ENCODE measurements at places on chromosomes 2 and 18.

DNA sequence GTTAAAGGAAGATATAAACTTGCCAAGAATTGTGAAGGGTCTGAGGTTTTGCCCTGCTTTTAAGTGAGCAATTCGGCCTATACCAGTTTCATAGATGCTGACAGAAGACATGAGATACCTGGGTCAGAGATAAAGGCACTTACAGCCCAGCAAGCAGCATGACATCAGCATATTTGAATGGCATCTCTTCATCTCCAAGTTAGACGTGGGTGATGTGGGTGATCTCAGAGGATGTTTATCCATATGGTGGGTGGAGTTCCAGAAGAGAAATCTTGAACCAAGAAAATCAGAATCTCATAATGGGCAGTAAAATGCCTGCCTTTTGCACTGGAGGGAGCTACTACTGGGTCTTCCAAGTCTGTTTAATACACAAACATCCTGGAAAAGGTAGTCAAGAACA lies 44.7 kb downstream of the GYPC start:
- DNase-seq: no peak

GRCh38 chr2:158726911-158727592 lies 68.1 kb upstream of the DAPL1 start:
- DNase-seq: no peak

GRCh38 chr2:43327119-43327518 lies 100.7 kb upstream of the ZFP36L2 start:
- DNase-seq: no peak

- no peak for DNase-seq
Observed at GRCh38 chr2:150548527-150548926, 61.1 kb upstream of the RND3 start.

DNA sequence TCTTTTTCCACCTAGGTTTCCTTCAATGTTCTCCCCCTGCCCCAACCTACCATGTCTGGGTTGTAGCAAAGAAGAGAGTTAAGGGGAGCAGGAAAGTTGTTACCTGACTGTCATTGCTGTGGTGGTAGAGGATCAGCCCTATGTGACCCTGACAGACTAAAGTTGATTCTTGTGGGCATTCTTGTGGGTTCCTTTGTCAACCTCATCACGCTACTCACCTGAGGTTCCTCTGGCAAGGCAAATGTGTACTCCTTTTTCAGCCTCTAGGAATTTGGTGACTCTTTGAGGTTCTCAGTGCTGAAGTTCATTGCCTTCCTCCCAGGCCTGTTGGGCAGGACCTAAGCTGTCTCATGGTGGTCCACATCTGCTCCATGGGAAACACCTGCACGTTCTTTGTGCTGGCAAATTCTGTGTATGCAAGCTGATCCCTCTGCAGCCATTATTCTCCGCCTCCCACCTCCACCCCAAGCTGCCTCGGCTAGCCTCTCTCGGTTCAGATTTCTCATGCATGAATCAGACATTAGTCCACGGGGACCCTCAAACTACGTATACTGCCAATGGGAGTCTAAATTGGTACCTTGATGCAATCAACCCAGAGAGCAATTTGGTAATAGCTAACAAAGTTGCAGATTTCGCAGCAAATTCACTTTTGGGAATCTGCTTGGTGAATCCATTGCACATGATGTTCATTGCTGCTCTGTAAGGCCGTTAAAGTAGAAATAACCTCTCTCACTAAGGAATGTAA lies 1.5 kb upstream of the GMCL1 start:
- no peak for DNase-seq

DNA sequence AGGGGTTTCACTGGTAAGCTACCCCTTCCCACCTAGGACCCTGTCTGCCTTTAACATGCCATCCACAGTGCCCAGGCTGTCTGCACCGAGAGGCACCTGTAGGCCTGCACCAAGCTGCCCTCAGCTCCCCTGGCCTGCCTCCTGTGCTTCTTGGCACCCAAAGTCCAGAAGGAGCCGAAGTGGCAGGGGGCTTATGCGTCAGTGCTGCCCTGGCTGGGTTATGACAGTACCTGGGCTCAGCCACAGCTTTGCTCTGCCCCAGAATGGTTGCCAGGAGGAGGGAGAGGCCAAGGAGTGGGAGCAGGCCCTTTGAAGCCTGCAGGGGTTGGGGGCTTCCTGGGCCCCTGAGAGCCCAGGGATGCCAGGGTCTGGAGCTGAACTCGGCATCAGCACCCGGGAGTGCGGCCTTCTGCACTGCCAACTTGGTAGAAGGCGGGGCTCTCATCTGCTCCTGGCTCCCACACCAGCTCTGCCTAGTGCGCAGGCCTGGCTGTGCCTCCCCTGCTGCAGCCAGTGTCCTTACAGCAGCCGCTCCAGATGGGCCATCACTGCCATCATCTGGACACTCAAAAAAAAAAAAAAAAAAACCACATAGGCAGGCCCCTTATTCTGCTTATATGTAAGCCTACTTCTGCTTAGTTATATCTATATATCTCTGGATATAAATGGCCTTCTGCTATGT lies 155.4 kb downstream of the THSD7B start:
- no peak for DNase-seq

DNA sequence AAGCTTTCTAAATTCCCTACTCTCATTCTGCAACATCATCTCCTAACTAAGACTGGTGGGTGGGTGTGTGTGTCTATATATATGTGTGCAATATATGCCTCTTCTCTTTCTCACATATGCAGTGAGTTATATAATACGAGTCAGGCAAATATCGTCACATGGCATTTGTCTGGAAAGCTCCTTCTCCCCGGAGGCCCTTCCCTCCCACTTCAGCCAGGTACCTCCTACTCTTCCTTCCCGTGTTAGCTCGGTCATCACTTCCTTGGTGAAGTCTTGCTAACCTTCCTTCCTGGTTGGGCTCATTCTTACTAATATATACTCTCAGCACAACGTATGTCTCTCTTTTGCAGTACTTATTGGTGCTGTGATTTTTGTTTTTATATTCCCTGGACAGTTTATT lies 66.4 kb upstream of the NCK2 start:
- DNase-seq: no peak

DNA sequence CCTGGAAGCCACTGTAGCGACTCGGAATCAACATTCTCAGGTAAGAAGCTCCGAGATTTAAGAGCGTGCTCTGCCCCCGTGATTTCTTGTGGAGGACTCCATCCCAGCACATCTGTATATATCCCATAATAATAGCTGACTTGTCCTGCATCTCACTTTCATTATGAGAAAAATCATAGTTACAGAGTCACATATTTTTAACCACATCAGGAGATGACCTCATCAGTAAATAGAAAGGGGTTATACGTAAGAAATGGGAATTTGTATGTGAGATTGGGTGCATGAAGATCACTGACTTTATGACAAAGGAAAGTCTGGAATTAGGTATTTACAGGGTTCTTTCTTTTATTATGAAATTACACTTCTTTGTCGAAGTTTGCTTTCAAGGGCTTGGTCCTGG lies 16.4 kb upstream of the TMEM18 start:
- no peak for DNase-seq

DNA sequence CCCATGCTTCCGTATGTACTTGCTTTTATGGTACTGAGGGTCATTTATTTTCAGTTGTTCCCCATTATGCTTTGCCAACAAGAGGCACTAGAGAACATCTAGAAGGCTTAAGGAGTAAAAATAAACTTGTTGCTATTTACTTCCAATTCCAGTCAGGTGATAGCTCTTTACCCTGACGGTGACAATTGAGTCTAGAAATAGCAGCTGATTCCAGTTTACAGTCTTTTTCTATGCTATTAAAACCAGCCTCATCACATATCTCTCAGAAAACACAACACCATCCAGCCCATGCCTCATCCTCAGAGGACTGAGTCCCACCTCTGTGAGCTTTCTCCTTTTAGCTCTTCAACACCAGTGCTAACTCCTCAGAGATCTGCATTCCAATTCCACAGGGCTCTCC lies 327.0 kb downstream of the GPD2 start:
- DNase-seq: no peak

- no peak for DNase-seq
Observed at GRCh38 chr2:220373878-220374277, 746.4 kb downstream of the SLC4A3 start.

- DNase-seq: no peak
Observed at GRCh38 chr2:179614121-179614520, 247.3 kb downstream of the ZNF385B start.

DNA sequence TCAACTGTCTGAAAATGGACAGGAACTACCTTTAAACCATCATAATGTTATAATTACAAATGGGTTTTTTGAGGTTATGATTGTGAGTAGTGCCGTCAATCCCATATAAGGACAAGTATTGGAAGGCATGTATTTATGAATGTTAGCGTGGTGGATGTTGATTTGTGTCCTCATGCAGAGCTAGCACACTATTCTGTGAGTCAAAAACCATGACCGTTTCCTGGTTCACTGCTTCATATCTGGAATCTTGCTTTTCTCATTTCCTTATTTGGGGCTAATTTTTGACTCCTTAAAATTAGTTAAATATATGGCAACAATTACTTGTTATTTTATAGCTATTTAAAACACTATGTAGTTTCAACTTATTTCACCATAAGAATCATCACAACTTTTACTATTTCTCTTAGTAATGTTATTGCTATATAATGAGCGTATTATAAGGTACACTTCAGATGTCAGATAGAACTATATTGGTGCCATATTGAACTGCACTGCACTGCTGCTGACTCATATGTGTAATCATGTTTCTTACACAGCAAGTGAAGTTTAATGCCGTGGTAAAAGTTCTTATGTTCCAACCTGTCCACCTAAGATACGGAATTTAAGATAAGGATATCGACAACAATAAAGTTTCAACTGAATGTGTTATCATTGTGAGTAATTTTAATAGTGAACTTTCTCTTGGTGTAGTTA lies 192.8 kb downstream of the PTGR3 start:
- DNase-seq: no peak

DNA sequence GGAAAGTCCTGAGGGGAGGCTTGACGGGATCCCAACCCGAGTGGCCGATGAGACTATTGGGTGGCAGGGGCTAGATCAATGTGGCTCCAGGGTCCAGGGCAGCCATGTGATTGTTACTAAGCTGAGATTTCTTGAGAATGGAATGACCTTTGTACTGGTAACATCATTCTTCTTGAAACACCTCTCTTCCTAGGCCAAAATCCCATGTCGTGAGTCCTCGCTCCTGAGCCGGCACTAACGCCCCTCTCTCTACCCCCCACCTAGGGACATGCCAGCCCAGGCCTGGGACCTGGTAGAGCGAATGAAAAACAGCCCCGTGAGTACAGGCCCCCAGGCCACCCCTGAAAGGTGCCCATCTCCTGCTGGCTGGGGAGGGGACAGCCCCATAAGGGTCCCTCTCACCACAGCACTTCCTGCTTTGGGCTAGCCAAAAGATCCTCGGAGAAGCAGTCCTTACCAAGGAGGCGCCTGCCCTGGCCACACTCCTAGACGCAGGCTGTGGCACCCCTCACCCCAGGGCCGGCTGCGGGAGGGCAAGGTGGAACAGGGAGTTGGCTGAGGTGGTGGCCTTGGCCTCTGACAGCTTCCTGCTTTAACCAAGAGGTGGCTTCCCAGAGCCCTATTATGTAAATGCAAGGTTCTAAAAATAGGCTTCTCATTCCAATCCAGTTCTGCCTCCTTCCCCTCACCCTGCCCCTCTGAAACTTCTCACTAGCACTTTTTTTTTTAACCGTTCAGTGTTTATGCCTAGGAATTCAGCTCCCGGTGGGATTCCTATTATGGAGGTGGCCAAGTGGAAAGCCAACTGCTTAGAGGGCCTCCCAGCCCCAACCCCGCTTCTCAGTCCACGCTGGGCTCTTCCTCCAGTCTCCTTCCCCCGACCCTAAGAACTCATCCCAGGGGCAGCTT lies 126.6 kb upstream of the PPP1CB start:
- DNase-seq: no peak

GRCh38 chr2:4354678-4355077 lies 651.3 kb downstream of the DCDC2C start:
- no peak for DNase-seq

DNA sequence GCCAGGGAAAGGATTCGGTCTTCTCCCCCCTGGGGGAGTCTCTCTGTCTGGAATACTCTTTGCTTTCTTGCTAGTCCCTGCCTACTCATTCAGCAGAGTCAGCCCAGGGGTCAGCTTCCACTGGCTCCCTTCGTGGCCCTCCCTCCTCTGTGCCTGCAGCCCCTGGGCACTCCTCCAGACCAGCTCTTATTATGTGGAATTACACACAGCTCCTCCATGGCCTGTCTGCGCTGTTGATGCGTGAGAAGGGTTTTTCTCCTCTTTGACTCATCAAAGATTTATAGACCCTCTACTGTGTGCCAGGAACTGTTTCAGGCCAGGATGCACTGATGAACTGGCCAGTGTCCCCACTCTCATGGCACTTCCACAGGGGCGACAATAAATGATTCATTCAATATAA lies 44.4 kb downstream of the ST8SIA5 start:
- no peak for DNase-seq

- no peak for DNase-seq
Observed at GRCh38 chr2:128252501-128252900, 66.2 kb downstream of the HS6ST1 start.

DNA sequence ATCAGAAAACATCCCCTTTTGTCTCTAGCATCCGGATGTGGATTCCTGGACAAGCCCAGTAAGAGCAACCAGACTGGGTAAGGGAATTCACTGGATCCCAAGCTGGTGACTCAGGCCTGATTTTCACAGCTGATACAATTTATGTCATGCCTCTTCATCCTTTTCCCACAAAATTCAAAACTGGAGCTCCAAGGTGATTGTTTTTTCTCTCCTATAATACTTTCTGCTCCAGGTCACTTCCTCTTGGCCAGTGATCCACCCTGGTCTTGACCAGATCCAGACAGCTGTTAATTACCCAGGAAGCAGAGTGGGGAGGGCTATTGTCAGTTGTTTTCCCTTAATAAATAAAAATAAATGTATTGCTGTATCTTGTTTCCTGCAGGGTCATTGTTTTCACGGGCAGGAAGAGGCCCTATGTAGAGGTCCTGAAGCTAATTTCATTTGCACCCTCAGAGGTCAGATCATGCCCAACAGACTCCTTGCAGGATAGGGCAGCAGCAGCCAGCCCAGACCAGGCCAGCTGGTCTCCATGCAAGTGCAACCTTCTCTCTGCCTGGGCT lies 57.6 kb downstream of the EVA1A start:
- no peak for DNase-seq

- no peak for DNase-seq
Observed at GRCh38 chr2:46635442-46635841, 156.1 kb downstream of the TMEM247 start.

- DNase-seq: no peak
Observed at GRCh38 chr18:56873441-56874140, 222.4 kb downstream of the WDR7 start.

DNA sequence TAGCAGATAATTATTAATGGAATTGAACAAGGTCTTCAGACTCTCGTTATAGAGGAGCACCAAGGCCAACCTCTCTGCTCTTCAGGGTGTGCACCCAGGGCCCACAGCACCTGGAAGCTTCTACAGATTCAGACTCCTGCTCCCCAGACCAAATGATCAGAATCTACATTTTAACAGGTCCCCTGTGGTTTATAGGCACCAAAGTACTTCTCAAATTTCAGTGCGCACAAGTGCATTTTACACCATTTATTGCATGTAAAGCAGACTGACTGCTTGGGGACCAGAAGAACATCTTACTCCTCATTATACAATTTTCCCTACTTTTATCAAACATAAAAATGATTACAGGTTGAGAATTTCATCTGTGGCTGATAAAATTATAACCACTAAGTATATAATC lies 163.9 kb downstream of the COL4A4 start:
- DNase-seq: no peak

- no peak for DNase-seq
Observed at GRCh38 chr2:44817256-44817655, 124.2 kb upstream of the SIX3 start.

All from stimulated activated CD4-positive, alpha-beta T cell treated with anti-CD3 and anti-CD28 coated beads, Interleukin-15, amount 100 ng/mL, for 48 hours (primary cell).